Thoracic aorta (tissue), 2 donors: ENCODE measurements at places on chromosomes 1 and 21. TPM values are rescaled to one million over a fixed set of nuclear protein-coding genes. Genes with fewer than 3 reads are reported as not detected.

DNA sequence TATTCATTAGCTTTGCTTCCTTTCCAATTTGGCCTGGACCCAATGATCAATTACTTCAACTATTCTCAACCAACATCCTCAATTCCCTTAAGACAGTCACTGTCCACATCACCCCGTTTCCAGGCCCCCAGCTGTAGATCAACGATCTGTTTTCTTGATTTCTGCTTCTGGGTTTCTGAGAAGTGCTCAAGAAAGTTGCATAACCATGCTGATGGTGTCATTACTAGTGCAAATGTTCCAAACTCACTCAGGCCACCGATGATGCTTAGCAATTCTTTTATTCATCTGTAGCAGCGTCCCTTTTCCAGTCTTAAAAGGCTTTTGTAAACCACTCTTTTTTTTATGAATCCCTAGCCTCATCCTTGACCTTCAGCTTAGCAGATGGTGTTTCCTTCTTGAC lies 155.8 kb upstream of the PTGFR start:
- H3K27ac ChIP-seq: no peak overlapping the region
- H3K4me1 ChIP-seq: no peaks in the 10 kb centered on the region
- H3K4me3 ChIP-seq: no peak overlapping the region

GRCh38 chr1:203931953-203932352 lies 70.6 kb downstream of the SNRPE start:
- H3K4me3 ChIP-seq: no peak overlapping the region
- no peaks in the 10 kb centered on the region for H3K36me3 ChIP-seq
- H3K27ac ChIP-seq: no peak overlapping the region
- H3K4me1 ChIP-seq: no peaks in the 10 kb centered on the region
- no peak for DNase-seq

Gene CLCNKA
- total RNA-seq: not detected

Gene C4BPB
- 3.7 TPM for total RNA-seq

Gene DCDC2B
- not detected for total RNA-seq

Gene VTCN1
- total RNA-seq: not detected

Gene CSF3R
- total RNA-seq: 28.6 TPM

- no peak for DNase-seq
- no peaks in the 10 kb centered on the region for H3K36me3 ChIP-seq
- peaks cover 9% of the 10 kb centered on the region for H3K4me1 ChIP-seq
- no peak overlapping the region for H3K4me3 ChIP-seq
Observed at GRCh38 chr1:2914702-2915101, 106.6 kb upstream of the ACTRT2 start.

Gene IGSF9
- total RNA-seq: 0.99 TPM

Gene SLC25A24
- 26.0 TPM for total RNA-seq

GRCh38 chr1:119510046-119510445 lies 3.0 kb downstream of the HSD3B1 start:
- no peaks in the 10 kb centered on the region for H3K27me3 ChIP-seq
- DNase-seq: no peak
- H3K4me1 ChIP-seq: no peaks in the 10 kb centered on the region
- no peak overlapping the region for H3K27ac ChIP-seq
- H3K36me3 ChIP-seq: no peaks in the 10 kb centered on the region
